ENCODE measurements at places on chromosomes 12 and 14. TPM values are rescaled to one million over a fixed set of nuclear protein-coding genes. Genes with fewer than 3 reads are reported as not detected.

BMAL2 gene
- 0.16 TPM for total RNA-seq

DNA sequence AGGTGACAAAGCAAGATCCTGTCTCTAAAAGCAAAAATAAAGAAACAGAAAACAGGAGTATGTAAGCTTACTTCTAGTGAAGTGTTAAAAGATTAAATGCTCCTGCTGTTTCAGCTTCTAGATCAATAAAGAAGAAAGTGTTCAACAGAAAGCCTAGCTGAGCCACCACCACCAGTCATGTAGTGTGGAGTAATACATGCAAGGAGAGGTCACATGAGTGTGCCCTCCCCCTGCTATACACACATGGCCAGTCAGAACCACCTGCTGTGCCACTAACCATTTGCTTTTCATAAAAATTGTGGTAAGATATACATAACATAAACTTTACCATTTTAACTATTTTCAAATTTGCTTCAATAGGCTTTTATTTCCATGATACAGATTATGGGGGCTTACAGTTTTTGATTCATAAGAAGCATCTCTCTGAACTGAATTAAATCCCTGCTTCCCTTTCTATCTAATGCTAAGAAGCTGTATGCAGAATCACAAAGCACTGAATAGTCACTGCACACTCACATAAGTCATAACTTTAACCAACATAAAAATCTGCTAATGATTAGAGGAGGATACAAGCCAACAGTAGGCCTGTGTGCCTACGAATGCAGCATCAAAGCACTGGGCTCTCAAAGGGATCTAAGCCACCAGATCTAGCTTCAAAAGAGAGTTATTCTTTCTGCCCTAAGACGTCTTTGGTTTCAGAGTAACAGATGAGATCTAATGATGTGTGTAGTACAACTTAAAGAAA lies 515.5 kb downstream of the C12orf50 start:
- DNase-seq, result no peak

- DNase-seq, result no peak
Observed at GRCh38 chr12:127236491-127236890, 1030.5 kb upstream of the TMEM132C start.

CDC42BPB gene
- total RNA-seq, result 0.86 TPM

GRCh38 chr14:67762051-67762450 lies 54.3 kb downstream of the ZFYVE26 start:
- no peak for DNase-seq

SLC10A1 gene
- not detected for total RNA-seq

- no peak for DNase-seq
Observed at GRCh38 chr12:120693848-120694247, 6.9 kb downstream of the MLEC start.

KRT78 gene
- not detected for total RNA-seq

ST8SIA1 gene
- total RNA-seq, result 0.60 TPM

SLCO1C1 gene
- not detected for total RNA-seq

- DNase-seq, result no peak
Observed at GRCh38 chr14:99318959-99319295, 46.9 kb upstream of the BCL11B start.

Measured in natural killer cell (primary cell).